CD4-positive, alpha-beta T cell treated with Interleukin-15 for 4 hours (primary cell): ENCODE measurements at places on chromosomes 7 and 10.

DNA sequence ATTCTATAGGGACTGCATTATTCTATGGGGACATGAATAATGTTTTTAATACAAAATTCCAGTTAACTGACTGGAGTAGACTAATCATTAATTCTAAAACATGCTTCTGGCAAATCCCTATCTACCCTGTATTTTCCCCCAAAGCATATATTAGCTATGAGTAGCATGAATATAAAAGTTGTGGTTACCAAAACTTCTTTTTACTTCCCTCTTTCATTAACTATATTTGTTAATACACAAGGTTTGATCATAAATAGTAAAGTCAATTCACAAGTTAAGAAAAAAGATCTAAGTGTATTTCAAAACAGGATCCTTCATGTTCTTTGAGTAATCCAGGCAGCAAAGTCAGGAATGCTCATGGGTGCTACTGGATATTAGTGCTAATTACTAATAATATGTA, 2.9 kb upstream of the RALA start:
- DNase-seq: no peak

DNA sequence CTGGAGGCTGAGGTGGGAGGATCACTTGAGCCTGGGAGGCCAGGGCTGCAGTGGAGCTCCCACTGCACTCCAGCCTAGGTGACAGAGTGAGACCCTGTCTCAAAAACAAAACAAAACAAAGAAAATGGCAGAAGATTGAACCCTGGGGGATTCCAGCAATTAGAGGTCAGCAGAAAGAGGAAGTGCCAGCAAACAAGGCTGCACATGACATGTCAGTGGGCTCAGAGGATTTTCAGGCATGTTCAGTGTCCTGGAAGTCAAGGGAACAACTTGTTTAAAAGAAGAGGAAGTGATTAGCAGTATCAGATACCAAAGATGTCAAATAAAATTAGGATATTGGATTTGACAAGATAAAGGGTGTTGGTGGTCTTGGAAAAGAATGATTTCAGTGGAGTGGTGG, 32.3 kb downstream of the RAB18 start:
- DNase-seq: no peak

DNA sequence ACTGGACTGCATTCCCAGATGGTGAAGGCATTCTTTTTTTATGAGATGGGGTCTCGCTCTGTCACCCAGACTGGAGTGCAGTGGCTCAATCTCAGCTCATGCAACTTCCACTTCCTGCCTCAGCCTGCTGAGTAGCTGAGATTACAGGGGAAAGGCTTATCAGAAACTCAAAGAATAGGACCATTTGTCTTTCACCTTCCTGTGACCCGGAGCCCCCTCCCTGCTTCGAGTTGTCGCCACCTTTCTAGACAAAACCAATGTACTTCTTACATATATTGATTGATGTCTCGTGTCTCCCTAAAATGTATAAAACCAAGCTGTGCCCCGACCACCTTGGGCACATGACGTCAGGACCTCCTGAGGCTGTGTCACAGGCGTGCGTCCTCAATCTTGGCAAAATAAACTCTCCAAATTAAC, 1.8 kb upstream of the METTL27 start:
- DNase-seq: no peak

DNA sequence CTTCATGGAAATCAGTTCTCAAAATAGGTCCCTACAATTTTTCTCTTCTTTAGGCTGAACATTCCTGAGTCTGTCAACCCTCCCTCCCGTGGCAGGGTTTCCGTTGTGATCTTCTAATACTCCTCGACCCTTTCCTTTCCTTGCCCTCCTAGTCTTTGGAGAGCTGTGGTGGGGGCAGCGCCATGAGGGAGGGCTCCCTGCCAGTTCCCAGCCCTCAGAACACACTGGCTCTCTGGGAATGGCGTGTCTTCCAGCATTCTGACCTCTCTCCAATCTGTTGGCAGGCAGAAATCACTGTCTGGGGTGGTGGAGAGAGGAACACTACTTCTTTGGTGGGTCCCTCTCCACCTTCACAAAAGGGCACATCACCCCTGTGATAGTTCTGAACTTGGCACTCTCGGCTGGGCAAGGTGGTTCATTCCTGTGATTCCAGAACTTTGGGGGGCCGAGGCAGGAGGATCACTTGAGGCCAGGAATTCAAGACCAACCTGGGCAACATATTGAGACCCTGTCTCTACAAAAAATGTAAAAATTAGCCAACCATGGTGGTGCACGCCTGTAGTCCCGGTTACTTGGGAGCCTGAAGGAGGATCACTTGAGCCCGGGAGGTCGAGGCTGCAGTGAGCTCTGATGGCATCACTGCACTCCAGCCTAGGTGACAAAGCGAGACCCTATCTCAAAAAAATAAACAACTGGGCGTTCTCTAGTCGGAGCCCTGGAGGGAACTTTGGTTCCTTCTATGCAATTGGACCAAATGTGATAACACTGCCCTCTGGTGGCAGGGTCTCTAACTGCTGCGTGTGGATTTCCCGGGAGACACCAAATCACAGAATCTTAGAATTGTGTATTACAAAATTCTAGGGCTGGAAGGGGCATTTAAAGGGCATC, 13.1 kb upstream of the ARPC1A start:
- peak; percentile 74 for DNase-seq

- no peak for DNase-seq
Measured at GRCh38 chr7:46852795-46853194, 729.1 kb downstream of the TNS3 start.

DNA sequence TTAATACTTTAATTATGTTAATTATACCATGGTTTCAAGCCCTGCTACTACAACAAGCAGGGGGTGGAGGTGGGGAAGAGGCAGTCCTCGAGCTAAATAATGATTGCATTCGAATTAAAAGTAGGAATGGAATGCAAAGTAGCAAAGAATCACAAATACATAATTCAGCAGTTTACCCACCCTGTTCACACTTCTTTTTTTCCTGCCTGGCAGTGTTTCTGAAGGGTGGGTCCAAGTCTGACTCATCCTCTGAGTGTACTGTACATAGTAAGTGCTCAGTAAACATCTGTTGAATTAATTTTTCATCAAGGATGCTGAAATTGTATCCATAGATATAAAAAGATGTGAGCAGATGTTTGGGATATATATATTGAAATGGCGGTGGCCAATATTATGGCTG, 778.8 kb downstream of the LRMDA start:
- DNase-seq: no peak

DNA sequence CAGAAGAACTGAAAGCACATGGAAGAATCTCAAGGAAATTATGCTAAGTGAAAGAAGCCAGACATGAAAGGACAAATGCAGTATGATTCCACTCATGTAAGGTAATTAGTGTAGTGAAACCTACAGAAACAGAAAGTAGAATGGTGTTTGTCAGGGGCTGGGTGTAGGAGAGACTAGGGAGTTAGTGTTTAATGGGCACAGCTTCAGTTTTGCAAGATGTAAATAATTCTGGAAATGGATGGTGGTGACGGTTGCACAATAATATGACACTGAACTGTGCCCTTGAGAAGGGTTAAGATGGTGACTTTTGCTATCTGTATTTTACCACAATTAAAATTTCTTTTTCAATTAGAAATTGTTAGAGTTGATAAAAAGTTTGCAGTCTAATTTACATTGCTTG, 157.3 kb upstream of the ADCY1 start:
- no peak for DNase-seq

GRCh38 chr7:32518534-32519140, 23.3 kb downstream of the AVL9 start:
- DNase-seq: no peak

DNA sequence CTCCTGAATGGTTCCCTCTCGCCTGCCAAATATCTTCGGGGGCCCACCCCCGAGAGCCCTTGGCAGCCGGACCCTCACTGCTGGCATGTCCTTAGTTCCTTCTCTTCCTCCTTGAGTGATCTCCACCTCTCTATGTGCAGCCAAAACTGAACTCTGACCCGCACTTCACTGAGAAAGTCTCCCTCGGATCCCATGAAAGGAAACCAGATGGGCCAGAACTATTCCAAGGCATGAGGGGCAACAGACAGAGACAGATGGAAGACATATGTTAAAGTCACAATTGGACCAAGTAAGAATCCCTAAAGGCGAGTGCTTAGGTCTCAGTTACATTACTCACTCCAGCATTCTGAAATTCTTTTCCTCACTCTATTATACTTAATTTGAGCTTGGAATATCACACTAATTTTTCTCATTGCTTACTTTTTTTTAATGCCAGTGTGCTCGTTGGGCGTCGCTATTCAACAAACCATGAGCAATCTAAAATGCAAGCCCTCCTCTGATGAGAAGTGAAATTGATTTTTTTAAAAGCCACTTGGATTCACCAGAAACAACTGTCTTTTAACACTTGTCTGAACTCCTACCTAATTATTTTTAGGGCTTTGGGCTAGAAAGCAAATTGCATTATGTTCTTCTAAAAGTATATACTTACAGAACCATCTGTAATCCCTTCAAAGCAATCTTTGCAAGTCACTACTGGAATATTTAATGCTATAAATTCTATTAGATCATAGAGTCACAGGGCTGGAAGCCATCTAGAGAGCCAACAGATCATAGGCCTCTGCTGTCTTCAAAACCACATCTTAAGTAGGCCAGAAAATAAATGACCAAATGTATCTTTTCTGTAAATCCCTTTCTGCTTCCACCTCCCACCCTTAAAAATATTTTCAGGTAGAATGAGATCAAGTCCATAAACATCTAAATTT, 43.3 kb upstream of the EZH2 start:
- DNase-seq: no peak

DNA sequence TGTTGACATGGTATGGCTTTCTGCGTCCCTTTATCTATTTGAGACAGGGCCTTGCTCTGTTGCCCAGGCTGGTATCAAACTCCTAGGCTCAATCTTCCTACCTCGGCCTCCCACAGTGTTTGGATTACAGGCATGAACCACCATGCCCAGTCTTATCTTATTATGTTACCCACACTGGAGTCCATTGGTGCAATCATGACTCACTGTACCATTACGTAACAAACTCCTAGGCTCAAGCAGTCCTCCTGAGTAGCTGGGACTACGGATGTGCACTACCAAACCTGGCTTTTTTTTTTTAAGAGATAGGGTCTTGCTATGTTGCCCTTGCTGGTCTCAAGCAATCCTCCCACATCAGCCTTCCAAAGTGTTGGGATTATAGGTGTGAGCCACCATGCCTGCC, 66.7 kb downstream of the CCDC3 start:
- DNase-seq: no peak

DNA sequence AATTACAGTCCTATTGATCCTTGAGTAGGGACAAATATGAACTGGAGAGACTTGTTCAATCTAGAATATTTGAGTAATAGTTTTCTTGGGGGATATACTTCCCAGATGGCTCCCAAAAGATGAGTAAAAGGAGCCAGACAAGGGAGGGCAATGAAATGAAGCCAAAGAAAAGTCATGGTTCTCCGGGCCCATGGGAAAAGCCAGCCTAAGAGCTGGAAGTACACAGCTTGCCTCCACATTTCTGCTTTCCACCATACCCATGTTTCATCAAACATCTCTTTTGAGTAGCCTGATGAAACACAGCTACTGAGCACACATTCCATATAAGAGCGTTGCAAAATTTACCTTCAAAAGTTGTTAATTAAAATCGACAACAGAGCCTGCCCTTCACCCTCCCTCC, 535.0 kb upstream of the FZD8 start:
- no peak for DNase-seq
